ENCODE measurements at places on chromosomes 1 and 21. TPM values are rescaled to one million over a fixed set of nuclear protein-coding genes. Genes with fewer than 3 reads are reported as not detected.

DNA sequence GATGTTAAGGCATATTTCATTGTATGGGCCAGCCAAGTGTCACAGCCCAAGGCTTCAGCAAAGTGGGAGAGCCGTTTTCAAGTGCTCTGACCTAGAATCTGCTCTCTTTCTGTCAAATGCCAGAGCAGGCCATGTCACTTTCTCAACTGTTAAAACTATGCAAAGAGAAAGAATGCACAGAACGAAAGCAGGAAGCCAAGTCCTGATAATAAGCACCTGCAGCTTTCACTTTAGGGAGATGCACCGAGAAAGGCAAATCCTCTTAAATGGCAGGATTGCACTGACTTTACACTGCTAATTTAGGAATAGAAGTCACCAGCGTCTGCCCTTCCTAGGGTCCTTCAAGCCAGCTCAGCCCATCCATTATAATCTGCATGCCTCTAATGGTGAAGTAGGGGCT is 49.2 kb upstream of the NTPCR start:
- DNase-seq: peak; percentile 18

DNA sequence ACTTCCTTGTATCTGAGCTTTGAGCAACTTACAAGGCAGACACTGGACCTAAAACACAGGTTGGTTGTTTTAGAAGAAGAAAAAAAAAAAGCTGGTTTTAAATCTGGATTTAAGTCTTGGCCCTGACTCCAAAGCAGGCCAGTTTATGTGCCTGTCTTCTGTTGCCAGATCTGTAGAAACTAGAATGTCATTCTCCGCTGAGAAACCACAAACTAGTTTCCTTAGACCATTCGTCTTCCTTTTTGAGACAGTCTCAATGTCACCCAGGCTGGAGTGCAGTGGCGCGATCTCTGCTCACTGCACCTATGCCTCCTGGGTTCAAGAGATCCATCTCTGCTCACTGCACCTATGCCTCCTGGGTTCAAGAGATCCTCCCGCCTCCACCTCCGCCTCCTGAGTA is 33.9 kb downstream of the APP start:
- DNase-seq: peak; percentile 26

- DNase-seq: no peak
These were observed 7.6 kb downstream of the KPNA6 start for GRCh38 chr1:32115496-32115895.

DNA sequence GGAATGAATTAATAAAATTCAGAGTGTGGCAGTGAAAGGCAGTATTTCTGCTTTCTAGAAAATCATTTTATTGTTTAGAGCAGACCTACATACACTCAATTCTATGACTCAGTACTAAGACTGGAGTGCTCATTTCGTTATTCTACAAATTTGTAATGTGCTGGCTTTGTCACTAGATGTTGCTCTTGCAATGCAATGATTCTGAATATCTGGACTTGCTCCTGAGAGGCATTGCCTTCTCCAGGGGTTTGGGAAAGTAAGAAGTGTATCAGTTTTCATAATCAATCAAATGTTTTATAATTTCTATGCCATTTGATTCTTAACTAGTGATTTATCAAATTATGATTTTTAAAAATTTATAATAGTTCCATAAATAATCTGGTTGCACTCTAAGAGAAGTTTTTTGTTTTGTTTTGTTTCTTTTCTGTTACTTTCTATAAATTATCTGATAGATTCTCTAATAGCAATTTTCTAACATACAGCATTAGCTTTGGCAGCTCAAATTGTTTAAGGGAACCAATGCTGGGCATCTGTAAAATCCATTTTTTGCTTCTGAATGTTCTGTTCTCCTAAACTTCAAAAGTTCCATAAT is 280.5 kb upstream of the SGIP1 start:
- DNase-seq: peak; percentile 77

DNA sequence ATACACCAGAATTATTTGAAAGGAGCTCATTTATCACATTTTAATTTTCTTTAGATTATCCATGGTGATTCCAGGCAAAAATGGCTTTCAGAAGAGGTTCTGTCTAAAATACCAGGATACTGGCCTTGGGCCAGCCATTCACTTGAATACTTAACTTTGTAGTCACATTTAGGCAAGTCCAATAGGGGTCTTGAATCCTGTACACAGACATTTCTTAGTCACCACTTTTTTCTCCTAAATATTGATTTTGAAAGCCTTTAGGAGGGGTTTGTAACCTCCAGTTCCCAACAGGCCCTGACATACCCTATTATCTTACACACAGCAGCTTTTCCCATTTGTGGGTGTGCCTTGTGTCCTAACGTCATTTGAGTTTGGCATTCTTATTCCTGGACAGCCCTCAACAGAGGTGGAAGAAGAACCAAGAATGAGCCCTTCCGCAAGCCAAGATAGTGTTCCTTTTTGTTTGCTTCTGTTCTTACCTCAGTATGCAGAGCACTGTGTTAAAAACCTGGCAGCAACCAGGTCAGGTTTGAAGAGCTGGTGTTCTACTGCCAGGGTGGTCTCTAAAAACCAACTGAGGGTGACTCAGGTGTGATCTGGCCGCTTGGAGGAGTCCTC is 19.5 kb downstream of the MAP3K7CL start:
- no peak for DNase-seq

GRCh38 chr1:50976890-50977574 is 7.0 kb downstream of the CDKN2C start:
- no peak for DNase-seq

GRCh38 chr1:162562470-162562828 is 927 bp downstream of the UAP1 start:
- peak; percentile 32 for DNase-seq

DNA sequence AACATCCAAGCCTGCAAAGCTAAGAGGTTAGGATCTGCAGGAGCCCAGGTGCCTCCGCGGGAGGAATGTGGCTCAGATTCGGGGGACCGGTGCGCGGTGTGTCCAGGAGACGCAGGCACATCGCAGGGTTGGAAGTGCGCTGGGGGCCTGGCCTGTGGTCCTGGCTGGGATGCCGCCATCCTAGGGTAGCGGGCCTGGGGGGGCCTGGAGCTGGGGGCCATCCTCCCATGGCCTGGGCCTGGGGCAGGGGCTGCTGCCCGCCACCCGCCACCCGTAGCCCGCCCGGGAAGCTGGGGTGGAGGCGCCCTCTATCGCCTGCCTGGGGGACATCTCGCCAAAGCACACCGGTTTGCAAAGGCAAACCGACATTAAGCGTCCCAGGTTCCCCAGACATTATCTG is 170.6 kb upstream of the ARHGEF16 start:
- no peak for DNase-seq

CDK11A gene
- total RNA-seq: 15.1 TPM

GRCh38 chr1:156860628-156861423 is at the start of gene NTRK1:
Gene NTRK1 (plus strand): TSS chr1:156860865. CDS start chr1:156860935, 70 bp downstream.
- DNase-seq: no peak

GRCh38 chr1:182699393-182700350 is 15.3 kb upstream of the RGS8 start:
- DNase-seq: no peak

DNA sequence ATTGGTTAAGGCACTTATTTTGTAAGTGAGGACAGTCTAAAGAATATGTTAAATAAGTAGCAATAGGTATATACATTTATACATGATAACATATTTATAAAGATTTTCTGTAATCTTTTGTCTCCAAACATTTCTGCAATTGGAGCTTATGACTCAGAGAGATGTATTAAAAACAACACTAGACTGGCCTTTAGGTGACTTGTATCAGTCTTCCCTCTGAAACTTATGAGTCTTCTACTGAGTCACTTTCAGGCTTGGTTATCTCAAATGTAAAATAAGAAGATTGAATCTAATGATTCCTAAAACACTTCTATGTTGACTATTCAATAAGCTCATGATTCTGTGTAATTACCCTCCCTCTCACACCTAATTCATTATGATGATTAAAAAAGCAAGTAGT is 672.6 kb upstream of the NEGR1 start:
- no peak for DNase-seq

DNA sequence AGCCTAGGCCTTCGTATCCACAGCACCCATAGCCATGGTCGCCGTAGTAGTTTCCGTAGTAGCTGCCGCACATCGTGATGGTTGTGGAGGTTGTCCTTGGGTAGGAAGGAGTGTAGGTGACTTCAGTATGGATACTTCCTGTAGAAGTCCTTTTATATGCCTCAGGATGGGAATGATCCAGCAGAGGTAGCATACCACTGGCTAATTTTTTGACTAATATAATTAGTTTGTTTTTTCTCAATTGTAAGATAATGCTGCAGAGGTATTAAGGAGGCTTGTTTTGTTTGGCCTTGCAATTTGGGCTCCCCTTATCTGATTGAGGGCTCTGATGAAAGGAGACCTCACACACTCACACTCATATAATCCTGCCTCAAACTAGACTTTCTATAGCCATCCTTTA is at the start of gene KRTAP6-2:
Gene KRTAP6-2, minus strand, starts transcription at position 101 of the 400 bp plus-strand sequence. Its CDS starts 28 bp downstream, at position 73.
- no peak for DNase-seq

DNA sequence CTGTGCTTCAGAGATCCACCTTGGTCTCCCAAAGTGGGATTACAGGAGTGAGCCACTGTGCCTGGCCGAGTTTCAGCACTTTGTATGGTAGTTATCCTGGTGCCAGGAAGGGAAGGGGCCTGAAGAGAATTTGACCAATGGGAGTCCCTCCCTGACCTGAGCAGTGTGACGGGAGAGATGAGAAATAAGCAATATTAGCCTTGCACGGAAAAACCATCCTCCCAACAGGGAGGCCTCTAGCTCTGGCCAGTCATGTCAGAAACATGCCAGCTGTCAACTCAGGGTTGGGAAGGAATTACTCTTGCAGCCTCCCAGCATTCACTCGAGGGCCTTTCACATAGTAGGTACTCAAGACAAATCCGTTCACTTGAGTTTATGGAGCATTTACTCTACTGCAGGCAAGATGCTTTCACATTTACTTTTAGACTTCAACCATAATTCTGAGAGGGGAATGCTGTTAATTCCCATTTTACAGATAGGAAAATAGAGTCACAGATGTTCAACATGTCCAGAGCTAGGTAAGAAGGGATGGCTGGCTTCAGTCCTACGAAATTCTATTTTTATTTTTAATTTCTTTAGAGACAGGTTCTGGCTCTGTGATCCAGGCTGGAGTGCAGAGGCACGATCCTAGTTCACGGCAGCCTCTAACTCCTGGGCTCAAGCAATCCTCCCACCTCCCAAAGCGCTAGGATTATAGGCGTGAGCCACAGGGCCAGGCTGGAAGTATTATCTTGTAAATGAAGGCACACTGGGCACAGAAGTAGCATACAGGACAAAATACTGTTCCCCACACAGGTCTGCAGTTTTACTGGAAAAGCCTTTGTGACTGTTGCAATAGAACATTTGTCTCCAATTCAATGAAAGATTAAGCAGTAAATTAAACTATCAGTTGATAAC is 3.2 kb upstream of the ATP13A2 start:
- no peak for DNase-seq

- DNase-seq: peak; percentile 72
These were observed 57.7 kb downstream of the ATG4C start for GRCh38 chr1:62841587-62842169.

- no peak for DNase-seq
These were observed 1557.0 kb downstream of the MRPL39 start for GRCh38 chr21:24050231-24050630.
